ENCODE measurements at places on chromosomes 11 and 22.

GRCh38 chr22:21972293-21972779, 10.3 kb downstream of the TOP3B start:
- no peak for DNase-seq

DNA sequence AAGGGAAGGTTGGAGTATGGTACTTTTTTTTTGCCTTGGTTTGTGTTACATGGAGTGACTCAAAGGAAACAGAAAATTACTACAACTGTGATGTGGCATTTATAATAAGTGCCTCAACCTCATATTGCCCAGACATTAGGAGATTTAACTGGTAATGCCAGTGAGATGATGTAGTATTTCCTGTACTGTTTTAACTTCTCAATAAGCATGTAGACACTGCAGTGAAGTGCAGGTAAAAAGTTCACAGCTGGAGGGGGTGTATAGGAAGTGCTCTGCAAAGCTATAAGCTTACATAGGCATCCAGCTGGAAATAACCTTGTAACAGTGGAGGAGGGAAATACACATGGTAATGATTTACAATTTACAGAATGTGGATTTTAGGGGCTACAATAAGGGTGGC, 138.2 kb upstream of the MTMR2 start:
- DNase-seq: no peak

DNA sequence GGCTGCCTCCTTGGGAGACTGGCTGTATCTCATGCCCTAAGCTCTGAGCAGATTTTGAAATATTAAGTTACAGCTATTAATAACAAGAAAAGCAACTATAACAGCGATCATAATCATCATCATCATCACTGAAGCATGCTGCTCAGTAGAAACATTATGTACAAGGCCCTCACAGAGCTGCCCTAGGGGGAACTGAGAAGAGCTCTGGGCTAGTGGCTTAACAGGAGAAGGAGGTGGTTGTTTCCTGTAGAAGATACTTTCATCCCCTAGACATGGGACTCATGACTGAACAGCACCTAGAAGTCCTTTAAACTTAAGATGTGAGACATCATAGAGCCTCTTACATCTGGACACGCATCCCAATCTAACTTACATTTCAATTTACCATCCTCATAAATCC, 332.8 kb upstream of the PLET1 start:
- DNase-seq: no peak

DNA sequence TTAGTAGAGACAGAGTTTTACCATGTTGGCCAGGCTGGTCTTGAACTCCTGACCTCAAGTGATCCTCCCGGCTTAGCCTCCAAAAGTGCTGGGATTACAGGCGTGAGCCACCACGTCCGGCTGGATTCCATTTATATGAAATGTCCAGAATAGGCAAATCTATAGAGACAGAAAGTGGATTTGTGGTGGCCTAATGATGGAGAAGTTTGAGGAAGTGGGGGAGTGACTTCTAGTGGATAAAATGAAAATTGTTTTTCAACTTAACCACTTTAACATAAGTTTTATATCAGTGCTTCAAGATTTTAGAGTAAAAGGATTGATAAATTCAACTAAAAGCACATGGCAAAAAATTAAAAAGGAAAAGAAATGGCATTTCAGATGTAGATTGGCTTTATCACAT, 66.2 kb downstream of the HIPK3 start:
- no peak for DNase-seq

- DNase-seq: no peak
Measured at GRCh38 chr11:75323609-75324008, 27.9 kb downstream of the ARRB1 start.

DNA sequence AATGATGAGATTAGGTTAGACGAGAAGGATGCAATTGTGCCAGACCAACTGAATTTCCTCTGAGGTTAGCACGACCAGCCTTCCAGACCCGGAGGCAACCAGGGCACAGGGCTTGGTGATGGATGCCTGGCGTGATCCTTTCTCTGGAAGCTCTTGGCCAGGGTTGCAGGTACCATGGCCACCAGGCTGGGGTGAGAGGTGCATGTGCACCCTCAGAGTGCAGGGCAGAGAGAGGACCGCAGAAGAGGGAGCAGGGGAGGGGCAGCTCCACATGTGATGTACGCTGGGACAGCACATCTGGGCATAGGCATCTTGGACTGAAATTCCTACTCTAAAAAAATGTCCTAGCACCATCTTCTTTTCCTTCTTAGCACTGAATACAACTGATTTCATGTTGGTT, 10.9 kb downstream of the KCNJ1 start:
- DNase-seq: no peak

DNA sequence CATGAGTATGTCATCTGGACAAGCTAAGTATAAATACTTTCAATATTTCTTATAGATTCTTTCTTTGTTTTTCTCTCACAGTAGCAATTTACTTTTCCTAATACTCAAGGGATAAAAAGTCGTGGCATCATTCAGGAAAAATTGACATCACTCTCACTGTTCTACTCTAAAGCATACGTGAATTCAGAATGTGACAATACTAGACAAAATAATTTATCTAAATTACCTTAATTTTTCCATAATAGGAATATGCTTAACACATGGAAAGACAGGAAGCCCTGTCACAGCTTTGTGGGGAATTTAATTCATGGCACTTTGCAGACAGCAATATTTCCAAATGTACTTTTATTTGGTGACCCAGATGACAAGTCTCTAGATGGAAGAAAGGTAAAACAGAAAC, 394.6 kb downstream of the DLG2 start:
- DNase-seq: no peak

GRCh38 chr11:103683576-103683975, 352.9 kb upstream of the DDI1 start:
- DNase-seq: no peak

DNA sequence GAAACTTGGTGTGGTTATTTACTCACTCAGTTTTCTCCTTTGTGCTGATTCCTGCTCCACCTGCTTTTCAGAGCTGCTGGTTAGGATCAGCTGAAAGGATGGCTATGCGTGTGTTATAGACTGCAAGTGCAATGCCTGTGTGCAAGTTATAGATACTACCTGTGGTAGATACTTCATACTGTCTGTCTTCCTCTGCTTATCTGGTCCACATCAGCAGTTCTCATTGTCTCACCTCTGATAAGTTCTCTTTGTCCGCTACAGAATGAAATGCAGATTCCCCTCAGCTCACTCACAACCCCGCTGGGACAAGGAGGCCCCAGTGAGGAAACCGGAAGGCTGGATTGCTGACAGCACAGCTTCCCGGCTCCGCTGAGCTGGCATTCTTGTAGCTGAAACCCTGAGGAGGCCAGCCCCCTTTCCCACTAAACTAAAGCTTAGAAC, 37.5 kb upstream of the LYVE1 start:
- no peak for DNase-seq

GRCh38 chr11:75874684-75875341, 59.8 kb downstream of the UVRAG start:
- DNase-seq: no peak

GRCh38 chr11:12914400-12914912, 94.7 kb upstream of the RASSF10 start:
- DNase-seq: peak; percentile 68

GRCh38 chr11:126419801-126420697, 64.6 kb downstream of the ST3GAL4 start:
- DNase-seq: no peak

DNA sequence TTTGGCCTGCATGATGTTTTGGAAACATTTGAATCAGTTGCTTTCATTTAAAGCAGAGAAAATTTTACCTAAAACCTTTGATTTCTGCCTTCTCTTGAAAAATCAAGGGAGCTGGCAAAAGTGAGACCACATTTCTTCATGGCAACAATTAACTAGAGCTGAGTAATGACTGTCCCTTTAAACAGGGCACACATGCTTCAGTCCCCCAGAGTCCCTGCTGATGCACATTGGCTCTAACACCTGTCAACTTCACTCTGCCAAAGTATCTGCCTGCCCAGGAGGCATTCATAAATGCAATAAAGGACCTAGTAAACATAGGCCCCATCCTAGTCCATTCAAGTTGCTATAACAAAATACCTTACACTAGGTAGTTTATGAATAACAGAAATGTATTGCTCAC, 87.1 kb upstream of the LDLRAD3 start:
- DNase-seq: no peak

GRCh38 chr11:96869207-96869606, 479.4 kb downstream of the JRKL start:
- DNase-seq: no peak

DNA sequence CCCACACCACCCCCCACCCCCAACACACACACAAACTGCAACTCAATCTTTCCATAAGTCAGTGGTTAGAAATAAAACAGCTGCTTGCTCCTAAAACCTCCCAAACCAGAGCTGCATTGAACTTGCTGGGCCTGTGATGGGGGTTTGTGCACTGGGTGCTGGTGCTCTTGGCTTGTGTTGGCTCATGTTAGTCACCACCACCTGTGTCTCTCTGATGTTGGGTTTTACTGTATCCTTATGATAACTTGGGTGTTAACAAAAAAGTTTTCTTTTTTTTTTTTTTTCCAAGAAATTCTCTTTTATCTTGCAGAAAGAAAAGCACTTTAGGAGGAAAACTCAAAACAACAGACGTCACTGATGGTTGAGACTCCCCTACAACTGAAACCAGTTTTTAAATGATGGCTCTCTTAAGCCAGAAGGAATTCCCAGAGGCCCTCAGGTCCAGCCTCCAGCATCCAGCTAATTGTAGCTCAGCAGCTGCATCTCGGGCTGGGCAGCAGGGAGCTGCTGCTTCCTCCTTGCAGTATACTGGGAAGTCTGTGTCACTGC, 79.9 kb upstream of the DRD2 start:
- no peak for DNase-seq

GRCh38 chr22:23008896-23009295, 61.4 kb upstream of the GNAZ start:
- no peak for DNase-seq

GRCh38 chr11:73387594-73388264, 11.5 kb downstream of the RELT start:
- no peak for DNase-seq

GRCh38 chr11:45087900-45088160, 58.6 kb upstream of the PRDM11 start:
- DNase-seq: no peak

GRCh38 chr11:31383116-31383515, 13.5 kb downstream of the DNAJC24 start:
- DNase-seq: no peak

- DNase-seq: no peak
Measured at GRCh38 chr22:20933910-20934309, 16.7 kb downstream of the CRKL start.

- DNase-seq: no peak
Measured at GRCh38 chr11:73384125-73384441, 7.9 kb downstream of the RELT start.

DNA sequence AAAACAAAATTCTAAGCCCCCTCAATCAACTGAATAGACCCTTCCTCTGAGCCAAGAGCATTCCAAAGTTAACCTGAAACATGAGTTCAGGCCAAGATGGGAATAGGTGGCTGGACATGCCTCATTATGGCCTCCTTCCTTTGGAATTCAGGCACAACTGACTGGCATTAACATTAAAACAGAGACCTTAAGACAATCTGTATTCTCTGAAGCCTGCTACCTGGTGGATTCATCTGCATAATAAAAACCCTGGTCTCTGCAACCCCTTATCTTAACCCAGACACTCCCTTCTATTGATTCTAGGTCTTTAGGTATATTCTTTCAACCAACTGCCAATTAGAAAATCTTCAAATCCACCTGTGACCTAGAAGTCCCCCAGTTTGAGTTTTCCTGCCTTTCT, 66.3 kb downstream of the JRKL start:
- no peak for DNase-seq

GRCh38 chr11:64566915-64567891, 23.8 kb upstream of the SLC22A12 start:
- no peak for DNase-seq

DNA sequence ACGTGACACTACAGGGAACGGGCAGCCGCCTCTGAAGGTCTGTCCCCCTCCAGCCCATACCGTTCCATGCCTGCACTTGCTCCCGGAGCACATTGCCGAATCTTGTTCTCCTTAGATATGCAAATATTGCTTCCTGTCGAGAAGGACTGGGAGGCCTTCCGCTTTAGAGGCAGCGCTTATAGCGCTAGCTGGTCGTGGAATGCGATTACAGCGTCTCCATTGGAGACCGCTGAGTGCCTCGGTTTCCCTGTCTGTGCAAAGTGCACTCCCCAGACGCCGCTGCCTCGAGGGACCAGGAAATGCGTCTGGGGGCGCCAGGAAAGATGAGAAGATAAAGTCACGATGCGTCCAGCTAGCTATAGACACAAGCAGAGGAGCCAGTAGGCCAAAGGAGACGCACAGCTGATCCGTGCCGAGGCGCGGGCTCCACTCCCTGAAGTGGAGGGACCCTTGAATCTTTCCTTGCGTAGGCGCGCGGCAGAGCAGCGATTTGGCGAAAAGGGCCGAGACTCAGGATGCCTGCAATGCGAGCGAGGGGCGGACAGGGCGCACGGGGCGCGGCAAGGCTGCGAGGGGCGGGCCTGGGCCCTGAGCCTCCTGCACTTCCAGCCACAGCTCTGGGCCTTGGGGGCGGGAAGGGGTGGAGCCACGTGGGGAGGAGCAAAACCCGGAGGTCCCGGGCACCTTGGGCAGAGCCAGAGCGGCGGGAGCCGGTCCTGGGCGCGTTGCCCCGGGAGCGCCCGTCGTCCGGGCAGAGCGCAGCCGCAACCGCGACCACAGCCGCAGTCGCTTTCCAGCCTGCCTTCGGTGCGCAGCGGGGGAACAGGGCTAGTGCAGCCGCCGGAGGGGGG, at the start of gene RASSF10:
Gene RASSF10 (plus strand): TSS at position 692 of the 851 bp plus-strand sequence. CDS start 261 bp downstream, outside the sequence.
- no peak for DNase-seq

DNA sequence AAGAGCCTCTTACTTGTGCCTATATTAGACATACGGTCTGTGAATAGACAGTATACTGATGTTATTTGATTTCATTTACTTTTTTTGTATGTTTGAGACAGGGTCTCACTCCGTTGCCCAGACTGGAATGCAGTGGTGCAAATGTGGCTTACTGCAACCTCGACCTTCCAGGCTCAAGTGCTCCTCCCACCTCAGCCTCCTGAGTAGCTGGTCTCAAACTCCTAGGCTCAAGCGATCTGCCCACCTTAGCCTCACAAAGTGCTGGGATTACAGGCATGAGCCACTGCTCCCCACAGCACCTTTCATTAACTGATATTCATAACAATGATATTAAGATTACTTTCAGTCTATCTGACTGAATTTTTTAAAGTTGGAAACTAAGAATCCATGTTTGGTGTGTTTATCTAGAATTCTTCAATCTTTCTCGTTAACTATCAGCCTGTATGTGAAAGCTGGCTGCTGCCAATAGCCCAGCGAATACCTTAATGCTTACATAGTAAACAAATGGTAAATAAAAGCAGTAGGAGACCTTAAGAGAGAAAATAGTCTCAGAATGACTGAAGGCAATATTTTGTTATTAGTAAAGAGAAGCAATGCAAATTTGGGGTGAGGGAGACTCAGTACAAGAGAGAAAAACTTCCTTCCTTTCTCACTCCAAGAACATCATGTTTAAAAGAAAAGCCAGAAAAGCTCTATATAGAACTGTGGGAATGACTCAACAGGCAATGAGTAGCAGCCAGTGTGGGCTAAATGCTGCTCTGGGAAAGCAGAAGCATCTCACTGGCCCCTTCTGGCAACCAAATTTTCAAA, 101.9 kb downstream of the MRTFA start:
- DNase-seq: no peak
